Stimulated activated CD4-positive, alpha-beta T cell treated with anti-CD3 and anti-CD28 coated beads, Interleukin-12 subunit alpha, Interleukin-12 subunit beta, amount 100 ng/mL, for 4 hours (primary cell): ENCODE measurements at places on chromosomes 6 and 20.

DNA sequence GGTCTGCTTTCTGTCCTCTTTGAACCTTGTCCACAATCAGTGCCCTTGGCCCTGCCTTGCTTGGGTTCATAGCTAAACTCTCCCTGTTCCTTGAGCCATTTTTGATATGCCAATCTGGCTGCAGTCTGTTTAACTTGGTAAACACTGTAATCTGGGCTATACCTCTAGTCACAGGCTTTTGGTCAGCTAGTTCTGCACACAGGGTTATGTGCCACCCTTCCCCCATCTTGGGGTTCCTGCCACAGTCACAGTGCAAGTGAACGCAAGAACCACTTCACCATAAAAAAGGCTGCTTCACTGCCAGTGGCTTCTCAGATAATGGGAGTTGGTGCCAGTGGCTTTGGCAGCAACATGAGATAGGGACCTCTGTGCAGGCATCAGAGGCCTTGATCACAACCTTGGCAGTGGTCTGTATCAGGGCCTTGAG, 10.9 kb upstream of the ATRN start:
- DNase-seq: no peak

- DNase-seq: peak; percentile 69
Observed at GRCh38 chr6:28944412-28944865, 20.7 kb upstream of the TRIM27 start.

DNA sequence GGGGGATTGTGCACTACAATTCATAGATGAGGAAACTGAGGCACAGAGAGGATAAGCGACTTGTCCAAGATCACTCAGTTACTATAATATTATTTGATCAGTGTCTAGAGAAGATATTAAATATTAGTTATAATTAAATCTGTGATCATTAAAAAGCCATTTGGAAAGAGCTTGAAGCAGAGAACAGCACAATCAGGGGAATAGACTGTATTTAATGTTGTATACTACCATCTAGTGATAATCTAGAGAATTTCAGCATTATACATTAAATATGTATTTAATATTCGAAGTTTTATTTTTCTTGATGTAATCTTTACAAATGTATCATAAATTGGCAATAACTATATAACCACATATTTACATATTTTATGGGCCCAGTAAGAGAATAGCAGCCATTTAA, 20.1 kb upstream of the MTCL3 start:
- DNase-seq: no peak

- DNase-seq: no peak
Observed at GRCh38 chr20:53800883-53801604, 207.4 kb upstream of the ZNF217 start.

- no peak for DNase-seq
Observed at GRCh38 chr6:128657181-128657580, 136.8 kb upstream of the PTPRK start.

GRCh38 chr6:168190014-168190405, 111.0 kb upstream of the FRMD1 start:
- DNase-seq: no peak

- DNase-seq: no peak
Observed at GRCh38 chr20:9329355-9330101, 184.9 kb upstream of the LAMP5 start.

- DNase-seq: peak; percentile 56
Observed at GRCh38 chr20:17895641-17896171, 72.9 kb downstream of the SNX5 start.

GRCh38 chr20:13349235-13349604, 128.1 kb downstream of the ISM1 start:
- DNase-seq: no peak

DNA sequence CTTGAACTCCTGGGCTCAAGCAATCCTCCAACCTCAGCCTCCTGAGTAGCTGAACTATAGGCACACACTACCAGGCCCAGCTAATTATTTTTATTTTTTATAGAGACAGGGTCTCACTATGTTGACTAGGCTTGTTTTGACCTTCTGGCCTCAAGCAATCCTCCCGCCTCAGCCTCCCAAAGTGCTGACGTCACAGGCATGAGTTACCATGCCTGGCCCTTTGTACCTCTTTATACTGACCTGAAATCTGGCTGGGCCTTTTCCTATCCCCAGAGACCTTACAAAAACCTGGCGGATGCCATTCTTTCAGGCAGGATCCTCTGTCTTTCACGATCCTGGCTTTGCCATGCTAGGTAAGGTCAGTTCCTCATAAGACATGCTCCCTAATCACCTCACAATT, 11.5 kb downstream of the WFDC3 start:
- no peak for DNase-seq

DNA sequence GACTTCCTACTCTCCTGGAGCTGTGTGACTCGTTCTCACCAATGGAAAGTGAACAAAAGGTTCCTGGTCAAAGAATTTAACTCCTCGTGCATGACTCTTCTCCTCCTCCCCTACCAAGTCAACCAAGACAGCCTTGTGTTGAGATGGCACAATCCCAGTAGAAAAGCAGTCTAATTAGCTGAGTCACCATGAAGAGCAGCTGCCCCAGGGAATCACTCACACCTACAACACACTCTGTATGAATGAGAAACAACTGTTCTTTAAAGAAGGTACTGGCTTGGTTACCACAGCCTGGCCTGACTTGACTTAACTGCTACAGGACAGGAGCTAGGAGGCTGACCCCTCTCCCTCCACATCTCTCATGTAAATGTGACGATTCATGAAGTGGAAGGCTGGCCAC, 2.9 kb upstream of the HLA-DOB start:
- no peak for DNase-seq

GRCh38 chr6:167493310-167493709, 168.4 kb downstream of the TTLL2 start:
- no peak for DNase-seq

DNA sequence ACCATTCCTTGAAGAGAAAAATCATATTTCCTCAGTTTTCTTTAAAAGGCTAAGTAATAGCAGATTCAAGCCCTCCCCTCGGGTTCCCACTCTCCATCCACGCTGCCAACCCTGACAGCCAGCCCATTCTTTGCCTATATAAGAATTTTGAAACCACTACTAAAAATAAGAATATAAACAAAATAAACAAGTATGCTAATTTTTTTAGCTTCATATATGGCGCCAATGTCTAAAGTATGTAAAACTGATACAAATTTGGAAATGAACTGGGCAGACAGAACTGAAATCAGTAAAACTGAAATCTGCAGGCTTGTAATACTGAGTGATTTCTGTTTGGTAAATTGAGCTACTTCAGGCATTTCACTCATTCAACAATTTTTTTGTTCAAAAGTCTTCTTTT, 19.0 kb downstream of the ELOVL2 start:
- no peak for DNase-seq
